ENCODE measurements at places on chromosomes 12 and 14. TPM values are rescaled to one million over a fixed set of nuclear protein-coding genes. Genes with fewer than 3 reads are reported as not detected.

Gene SYNE3
- total RNA-seq, result 1.0 TPM

Gene MSRB3
- 28.1 TPM for total RNA-seq

Gene CACNA2D4
- total RNA-seq, result not detected

Gene KRT72
- not detected for total RNA-seq

All from A549 treated with dexamethasone at 1 μM for 4 hours (cell line).